ENCODE measurements at places on chromosomes 3 and 15. TPM values are rescaled to one million over a fixed set of nuclear protein-coding genes. Genes with fewer than 3 reads are reported as not detected.

SEMA6D gene
- total RNA-seq = 0.44 TPM

NEK10 gene
- total RNA-seq = 1.4 TPM

- DNase-seq = peak; percentile 25
Observed at GRCh38 chr3:45473841-45474240, 85.5 kb downstream of the LARS2 start.

DNA sequence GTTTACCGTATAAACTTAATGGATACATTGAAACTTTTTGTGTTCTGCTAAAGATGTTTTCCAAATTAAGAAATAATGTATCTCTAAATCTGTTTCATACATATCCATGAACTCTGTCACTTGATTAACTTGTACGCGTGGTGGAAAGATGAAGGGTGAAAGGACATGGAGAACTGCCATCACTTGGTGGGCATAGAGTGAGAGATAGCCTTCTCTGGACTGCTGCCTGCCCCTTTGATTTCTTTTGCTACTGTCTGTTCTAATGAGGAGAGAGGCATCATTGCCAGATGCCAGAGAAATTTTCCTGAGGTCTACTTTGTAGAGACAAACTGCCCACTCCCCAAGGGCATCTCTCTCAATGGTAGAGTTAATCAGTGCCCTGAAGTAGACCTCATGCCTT, 120.5 kb downstream of the SLMAP start:
- DNase-seq = no peak

DUOXA2 gene
- not detected for total RNA-seq

ARPP21 gene
- not detected for total RNA-seq

GRCh38 chr15:35383506-35383905, 162.5 kb downstream of the DPH6 start:
- DNase-seq = no peak
